ENCODE measurements at places on chromosomes 5 and 9.

DNA sequence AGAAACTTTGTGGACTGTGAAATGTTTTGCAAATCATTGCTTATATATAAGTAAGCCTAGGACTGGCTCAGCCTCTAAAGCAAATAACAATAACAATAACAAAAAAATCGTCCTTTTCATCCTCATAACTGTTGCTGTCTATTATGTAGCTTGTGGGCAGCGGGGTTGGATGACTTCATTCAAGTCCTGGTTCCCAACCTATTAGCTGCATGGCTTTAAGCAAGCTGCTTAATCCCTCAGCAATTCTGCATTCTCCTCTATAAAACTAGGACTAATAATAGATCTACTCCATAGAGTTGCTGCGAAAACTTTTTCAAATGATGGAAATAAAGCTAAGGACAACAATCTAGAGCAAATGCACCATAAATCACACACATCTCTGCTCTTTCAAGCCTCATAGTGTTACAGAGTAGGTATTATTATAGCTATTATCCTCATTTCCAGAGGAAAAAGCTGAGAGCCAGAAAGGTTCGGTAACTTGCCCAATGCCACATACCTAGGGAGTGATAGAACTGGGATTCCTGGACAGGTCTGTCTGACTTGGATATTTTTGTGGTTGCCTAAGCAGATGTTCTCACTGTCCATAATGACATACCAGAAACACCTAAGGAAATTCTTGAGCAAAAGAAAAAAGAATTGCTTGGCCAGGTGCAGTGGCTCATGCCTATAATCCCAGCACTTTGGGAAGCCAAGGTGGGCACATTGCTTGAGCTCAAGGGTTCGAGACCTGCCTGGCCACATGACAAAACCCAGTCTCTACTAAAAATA, 98.8 kb upstream of the ADRA1B start:
- no peak for DNase-seq

DNA sequence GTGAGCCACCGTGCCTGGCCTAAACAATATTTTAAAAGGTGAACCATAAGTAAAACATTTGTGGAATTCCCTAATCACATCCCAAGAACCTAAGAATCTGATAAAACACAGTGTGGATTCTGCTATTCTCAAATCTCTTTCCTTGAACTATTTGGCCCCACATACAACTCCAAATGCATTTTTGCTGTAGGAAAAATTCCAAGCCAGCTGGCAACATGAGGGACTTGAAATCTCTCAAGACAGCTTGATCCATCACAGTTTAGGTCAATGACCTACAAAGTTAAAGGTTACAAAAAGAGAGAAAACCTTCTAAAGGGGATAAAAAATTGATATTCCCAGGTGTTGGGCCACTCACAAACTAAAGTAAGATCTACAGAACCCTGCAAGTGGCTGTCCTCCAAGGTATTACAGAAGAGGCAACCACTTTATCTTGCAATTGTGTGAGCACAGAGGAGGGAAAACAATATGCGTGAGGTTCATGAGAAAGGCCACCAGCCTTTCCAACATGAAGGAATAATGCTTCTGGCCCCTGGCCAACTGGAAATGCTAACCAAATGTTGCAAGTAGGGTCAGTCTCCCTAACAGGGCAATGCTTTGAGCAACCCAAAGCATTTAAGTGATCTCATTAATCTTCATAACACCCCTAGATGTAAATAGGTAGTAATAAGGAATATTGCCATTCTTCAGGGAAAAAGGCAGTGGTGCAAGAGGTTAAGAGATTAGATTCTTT, 221.4 kb downstream of the SEMA5A start:
- DNase-seq = no peak

DNA sequence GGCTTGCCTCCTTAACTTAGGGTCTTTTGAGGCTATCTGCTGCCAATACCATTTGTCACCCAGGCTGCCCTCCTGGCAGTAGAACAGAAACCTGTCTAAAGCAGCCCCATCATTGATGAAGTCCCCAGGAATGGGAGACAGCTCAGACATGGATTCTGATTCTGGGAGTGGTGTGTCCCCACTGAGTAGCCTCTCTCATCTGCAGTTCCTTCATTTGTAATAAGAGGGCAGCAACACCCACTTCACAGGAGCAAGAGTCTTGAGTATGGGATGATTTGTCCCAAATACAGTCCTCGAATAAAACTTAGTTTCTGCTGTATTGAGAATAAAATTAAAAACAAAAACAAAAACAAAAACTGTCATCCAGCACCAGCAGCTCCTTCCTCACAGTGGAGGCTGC, 167.6 kb downstream of the ASTN2 start:
- DNase-seq = no peak

- no peak for DNase-seq
Measured at GRCh38 chr9:70060883-70061507, 17.3 kb downstream of the MAMDC2 start.

DNA sequence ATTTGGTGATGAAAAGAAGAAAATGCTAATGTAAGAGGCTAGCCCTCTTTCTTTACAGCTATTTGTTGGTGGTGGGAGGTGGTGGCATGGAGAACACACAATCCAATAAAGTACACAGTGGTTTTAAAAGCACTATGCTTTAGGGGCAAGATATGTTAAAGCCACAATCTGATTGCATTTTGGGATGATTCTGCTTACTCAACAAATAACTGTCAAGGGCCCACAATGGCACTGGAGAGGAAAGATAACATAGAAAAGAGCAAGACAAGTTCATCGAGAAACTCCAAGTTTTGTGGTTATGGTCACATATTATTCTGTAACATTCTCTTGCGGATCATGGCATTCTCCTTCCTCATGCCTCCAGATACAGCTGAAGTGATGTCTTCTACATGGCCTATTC, 38.8 kb downstream of the OTP start:
- no peak for DNase-seq

- DNase-seq = no peak
Measured at GRCh38 chr5:6480133-6481051, 31.7 kb downstream of the UBE2QL1 start.

- no peak for DNase-seq
Measured at GRCh38 chr5:90803876-90804275, 245.3 kb downstream of the ADGRV1 start.

GRCh38 chr9:13128266-13128860, 151.1 kb downstream of the MPDZ start:
- DNase-seq = no peak

Measured in NCI-H187 (cell line).